ENCODE measurements at places on chromosomes 5 and 9.

DNA sequence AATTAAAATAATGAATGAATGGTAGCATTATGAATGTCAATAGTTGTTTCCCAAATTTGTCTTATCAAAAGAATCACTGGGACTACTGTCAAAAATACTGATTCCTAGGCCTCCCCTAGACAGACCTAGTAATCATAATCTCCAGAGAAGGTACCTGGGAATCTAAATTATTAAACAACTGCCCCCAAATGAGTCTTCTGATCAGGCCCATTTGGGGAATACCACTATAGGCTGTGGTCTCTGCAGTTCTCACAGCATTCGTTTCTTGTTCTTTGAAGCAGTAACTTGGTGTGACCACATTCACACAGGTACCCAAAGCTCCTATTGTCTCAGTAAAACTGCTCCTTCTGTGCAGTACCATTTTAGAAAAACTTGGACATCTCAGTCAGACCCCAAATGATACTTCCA lies 230.9 kb downstream of the PIK3R1 start:
- DNase-seq = no peak

GRCh38 chr9:132577119-132577518 lies 5.3 kb upstream of the BARHL1 start:
- no peak for DNase-seq

GRCh38 chr9:91243029-91243428 lies 118.7 kb downstream of the AUH start:
- no peak for DNase-seq

- DNase-seq = peak; percentile 96
Observed at GRCh38 chr5:124806373-124807077, 60.1 kb upstream of the ZNF608 start.

- DNase-seq = peak; percentile 68
Observed at GRCh38 chr5:10797261-10797660, 36.2 kb upstream of the DAP start.

- DNase-seq = no peak
Observed at GRCh38 chr5:151196556-151197290, 27.2 kb downstream of the CCDC69 start.

DNA sequence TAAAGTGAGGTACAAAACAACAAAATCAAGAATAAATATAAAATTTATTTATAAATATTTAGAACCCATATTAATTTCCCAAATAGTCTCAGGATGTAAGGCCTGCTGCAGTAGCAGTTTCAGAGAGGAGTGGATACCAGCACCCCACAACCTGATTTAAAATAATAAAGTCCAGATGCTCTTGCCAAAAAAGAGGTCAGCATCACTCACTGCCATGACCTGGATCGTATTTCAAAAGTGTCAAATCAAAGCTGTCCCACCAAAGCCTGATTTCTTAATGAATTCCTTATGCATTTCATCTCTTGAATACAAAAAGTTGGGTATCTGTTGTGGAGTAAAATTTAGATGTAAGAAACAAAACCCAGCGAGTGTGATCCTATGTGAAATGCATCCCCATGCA lies 58.0 kb upstream of the ROR2 start:
- no peak for DNase-seq

DNA sequence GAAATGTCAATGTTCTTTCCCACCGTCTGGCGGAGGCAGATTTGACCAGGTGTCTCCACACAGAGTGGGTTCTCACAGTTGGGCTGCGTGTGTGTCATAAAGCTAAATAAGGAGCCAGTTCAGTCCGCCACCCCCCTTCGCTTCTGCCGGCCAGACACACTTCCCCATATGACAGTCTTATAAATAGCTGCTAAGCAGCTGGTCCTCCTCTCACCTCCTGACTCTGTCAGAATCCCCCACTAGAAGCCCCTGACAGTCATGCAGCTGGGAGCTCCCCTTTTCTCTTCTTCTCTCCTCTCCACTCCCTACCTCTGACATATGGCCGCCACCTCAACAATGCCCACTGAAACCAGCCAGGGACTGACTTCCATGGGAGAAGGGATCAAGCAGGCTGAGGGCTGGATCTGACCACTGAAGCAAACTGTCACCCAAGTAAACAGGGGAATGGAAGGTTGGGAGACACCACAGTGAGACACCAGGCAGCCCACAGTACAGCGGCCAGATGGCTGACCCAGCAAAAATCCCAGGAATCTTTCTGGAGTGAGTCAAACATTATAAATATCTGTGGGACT lies 141.9 kb upstream of the EFNA5 start:
- no peak for DNase-seq

- DNase-seq = no peak
Observed at GRCh38 chr9:13171261-13171660, 108.2 kb downstream of the MPDZ start.

DNA sequence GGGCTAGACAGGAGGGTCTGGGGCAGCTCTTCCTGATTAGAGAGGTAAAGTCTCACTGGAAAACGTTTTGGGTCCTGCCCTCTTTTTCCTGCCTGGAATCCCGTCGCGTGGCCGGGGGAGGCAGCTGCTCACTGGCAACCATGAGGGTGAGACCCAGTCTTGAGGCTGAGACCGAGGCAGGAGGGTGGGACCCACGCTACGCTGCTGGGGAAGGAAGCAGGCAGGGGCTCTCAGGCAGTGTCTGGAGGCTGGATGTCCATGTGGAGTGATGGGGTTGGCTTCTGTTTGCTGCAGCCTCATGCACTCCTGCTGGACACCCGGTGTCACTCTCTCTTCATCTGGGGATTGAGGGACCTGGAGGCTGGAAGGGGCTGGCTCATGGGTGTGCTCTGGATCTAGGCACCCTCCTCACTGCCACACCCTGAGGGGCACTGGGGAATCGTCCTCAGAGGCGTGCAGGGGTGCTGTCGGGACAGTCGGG lies 11.3 kb upstream of the SLC2A6 start:
- no peak for DNase-seq

DNA sequence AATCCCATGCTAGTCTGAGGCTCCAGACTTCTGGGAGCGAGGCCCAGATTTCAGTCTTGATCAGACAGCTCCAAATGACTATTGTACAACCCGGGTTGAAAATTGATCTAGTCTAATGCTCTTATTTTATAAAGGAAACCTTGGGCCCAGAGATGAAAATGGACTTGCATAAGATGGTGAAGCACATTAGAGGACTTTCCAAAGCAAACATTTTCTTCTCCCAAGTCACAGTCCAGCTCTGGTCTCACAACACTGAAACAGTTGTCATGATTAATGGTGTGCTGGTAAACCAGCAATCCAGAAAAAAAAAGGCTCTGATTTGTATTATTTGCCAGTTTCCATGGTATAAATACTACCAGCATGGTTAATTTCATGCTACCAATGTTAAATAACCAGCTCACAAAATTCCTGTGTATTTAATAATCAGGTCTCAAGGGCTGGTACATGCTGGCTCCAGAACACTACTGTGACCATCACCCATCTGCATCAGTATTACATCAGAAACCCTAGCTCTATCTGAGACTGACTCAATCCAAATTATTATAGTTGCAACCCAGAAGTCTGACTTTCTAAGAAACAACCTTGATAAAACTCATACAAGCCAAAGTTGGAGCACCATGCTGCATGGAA lies 32.5 kb upstream of the ABLIM3 start:
- no peak for DNase-seq

DNA sequence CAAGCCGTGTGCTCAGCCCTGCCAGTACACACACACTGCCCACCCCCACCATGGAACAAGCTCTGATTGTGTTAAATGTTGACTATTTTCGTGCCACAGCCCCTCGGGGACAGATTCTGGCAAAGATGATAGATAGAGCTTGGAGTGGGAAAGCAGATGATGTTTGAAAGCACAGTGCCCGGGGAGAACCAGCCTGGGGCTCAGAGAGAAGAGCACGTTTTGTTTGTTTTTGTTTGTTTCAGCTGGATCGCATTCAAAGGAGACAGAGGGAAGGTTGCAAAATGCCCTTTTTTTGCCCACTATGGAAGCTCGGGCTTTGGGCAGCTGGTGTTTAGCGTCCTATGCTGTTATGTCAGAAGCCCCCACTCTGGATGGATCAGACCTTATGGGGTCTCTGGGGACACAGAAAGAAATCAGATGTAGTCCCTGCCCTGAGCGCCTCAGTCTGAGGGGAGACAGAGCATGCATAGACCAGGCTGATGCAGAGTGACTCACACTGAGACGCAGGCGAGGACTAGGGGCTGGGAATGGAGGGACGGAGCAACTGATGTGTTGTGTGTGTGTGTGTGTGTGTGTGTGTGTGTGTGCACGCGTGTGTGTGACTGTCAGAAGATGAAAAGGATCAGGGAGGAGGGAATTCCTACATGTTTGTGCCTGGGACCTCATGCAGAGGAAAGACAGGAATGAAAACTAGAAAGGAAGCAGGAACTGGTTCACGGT lies 229.7 kb downstream of the MELK start:
- peak; percentile 58 for DNase-seq

- DNase-seq = no peak
Observed at GRCh38 chr5:141916522-141916921, 7.1 kb upstream of the DELE1 start.

DNA sequence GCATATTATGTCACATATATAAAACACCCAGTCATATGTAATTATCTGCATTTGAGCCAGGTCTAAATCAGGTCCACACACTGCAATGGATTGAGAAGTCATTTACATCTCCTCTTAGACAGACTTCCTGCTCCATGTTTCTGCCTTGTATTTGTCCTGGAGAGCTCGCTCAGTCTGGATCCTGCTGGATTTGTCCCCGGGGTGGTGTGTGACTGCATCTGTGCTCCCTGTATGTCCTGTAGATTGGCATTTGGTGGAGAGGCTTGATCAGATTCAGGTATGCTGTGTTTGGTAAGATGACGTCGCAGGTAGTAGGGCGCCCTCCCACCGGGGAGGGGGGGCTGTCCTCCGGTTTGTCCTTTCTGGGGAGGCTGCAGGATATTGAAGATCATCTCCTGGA lies 33.6 kb upstream of the IER5L start:
- no peak for DNase-seq

GRCh38 chr9:91056917-91057316 lies 255.3 kb downstream of the SYK start:
- peak; percentile 36 for DNase-seq

DNA sequence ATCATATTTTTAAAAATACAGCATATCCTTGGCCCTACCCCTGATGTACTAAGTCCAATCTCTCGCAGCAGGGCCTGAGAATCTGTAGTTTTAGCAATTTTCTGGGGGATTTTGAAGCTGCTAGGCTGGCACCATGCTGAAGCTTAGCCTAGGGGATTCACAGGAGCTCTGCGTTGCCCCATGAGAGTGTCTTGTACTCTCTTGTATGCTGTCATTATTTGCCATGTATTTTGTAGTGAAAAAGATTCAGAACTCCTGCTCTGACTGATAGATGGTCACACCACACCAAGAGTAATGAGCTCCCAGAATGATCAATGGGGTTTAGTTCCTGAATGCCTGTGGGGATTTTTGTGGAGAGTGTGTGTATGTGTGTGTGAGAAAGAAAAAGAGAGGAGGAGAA lies 20.7 kb upstream of the TRMT10B start:
- DNase-seq = no peak

- no peak for DNase-seq
Observed at GRCh38 chr9:23768861-23769260, 57.2 kb downstream of the ELAVL2 start.

DNA sequence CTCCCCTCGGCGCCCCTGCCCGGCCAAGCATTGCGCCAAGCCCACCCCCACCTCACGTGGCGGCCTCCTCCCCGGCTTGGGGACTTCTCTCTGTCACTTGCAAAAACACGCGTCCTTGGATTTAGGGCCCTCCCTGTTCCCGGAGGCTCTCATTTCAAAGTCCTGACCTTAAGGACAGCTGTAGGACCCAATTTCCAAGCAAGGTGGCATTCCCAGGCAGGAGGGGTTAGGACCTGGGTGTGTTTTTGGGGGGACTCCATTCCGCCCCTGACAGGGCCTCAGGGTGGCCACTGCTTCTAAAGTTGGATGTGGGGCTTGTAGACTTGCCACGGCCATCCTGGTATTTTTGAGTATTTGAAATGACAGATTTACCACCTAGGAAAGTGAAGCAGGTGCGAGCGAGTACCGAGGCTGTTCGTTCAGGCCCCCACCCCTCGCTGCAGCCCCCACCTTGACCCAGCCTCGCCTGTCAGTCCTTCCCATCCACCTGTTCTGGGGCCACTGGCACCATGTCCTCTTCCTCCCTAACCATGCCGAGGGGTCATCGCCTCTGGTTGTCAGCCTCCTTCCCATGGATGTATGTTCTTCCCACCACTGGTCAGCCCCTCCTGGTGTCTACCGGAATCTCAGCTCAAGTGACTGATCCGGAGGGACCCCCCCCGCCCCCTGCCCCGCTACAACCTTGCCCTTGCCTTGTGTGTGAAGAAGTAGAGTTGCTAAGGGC lies 52.4 kb downstream of the MRPL36 start:
- no peak for DNase-seq

DNA sequence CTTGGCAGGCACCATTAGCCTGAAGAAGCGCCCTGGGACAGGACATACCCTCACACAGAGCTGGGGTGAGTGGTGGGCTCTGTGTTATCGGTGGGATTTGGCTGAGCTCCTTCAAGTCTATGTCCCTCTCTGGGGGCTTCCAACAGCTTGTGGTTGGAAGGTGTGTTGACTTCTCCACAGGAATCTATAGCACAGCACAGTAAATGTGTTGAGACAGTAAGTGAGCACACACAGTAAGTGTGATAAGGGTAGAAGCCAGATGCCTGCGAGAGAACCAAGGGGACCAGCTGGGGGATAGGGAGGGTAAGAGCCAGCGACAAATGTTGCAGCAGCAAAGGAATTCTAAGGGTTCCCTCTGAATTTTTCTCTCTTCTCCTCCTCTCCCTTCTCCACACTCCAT lies 448.0 kb downstream of the KDM4C start:
- DNase-seq = no peak

DNA sequence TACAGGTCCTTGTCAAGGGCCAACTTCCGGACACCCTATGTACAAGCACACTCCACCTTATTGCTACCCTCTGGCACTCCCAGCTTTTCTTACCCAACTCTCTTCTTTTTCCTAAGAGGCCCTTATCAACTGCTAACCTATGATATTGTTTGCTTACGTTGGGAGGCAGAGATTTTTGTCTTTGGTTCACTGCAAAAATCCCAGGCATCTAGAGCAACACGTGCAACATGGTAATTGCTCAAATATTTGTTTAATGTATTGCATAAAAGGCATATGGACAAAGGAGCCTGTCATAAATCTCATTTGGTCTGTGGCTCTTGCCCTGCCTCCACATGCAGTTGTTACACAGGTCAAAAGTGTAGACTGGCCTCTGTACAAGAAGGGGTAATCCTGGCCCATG lies 35.8 kb upstream of the ATP10B start:
- peak; percentile 13 for DNase-seq

GRCh38 chr9:105309531-105309931 lies 65.1 kb downstream of the SLC44A1 start:
- no peak for DNase-seq

DNA sequence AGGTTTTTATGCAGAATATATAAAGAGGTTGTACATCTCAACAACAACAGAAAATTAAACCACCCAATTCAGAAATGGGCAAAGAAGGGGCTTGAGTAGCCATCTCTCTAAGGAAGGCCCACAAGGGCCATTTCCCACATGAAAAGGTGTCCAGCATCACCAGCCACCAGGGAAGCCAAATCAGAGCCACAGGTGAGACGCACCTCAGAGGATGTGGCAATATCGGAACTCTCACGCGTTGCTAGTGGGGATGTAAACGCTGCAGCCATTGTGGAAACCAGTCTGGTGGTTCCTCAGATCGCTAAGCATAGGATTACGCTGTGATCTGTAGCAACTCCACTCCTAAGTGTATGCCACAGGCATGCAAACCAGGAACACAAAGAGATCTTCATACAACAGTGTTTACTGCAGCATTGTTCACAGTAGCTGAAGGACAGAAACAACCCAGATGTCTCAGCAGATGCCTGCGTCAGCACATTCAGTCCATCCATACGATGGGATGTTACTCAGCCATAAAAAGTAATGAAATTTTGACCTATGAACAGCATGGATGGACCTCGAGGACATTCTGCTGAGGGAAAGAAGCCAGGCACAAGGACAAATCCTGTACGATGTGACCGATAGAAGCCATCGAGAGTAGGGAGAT lies 84.3 kb upstream of the CACNA1B start:
- no peak for DNase-seq
